T-helper 9 cell (primary cell): ENCODE measurements at places on chromosomes 16 and 17.

DNA sequence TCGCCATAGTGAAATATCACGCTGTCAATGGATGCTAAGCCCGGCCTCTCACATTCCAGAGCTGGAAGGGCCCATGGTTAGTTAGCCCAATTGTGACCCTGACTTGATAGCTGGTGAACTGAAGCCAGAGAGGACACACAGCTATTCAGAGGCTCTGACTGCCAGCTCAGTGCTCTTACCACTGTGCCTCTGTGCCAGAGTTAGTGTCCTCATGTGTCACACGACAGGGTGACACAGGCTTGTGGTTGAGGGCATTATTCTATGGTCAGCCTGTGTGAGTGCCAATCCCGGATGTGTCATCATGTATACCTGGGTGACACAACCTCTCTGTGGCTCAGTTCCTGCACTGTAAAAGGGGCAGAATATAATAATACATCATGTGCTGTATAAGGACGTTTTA lies 2.5 kb upstream of the MT1X start:
- DNase-seq = no peak

- no peak for DNase-seq
Measured at GRCh38 chr17:50890675-50891516, 24.7 kb upstream of the TOB1 start.

DNA sequence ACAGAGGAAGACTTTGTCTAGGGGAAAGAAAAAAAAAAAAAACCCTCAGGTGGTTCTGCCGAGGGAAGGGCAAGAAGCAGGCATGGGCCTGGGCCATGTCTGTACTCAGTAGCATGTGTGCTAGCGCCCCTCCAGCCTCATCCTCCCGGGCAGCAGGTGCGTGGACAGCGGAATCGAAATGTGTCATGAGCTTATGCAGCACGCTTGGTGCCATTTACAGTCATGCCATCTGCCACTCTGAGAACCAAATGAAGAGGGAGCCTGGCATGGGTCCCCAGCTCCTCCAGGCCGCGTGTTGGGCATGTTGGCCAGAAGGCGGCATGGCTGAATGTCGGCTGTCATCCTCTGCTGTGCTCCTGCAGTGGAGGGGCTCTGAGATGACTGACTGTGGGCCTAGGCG lies 31.4 kb downstream of the CRAMP1 start:
- DNase-seq = no peak

GRCh38 chr17:55492781-55493341 lies 18.4 kb downstream of the SMIM36 start:
- no peak for DNase-seq

DNA sequence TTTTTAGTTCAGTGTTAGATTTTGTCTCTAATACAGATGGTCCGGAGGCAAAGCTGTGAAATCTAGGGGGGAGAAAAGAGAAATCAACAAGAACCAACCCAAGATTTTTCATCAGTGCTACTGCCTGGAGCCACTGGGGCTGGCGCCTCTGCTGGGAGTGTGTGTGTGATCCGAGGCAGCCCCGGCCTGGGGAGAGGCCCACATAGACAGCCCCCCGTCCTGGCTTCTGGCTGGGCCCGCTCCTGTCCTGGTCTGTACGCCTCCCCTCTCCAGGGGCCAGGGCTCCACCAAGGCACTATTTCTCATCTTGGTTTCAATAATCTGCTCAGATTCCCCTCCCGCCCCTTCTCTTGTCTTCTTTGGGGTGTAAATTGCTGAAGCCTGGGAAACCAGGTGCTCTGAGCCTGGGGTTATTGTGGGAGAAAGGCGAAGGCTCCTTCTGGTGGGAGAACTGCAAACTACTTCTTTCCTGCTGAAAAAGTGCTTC lies 7.8 kb downstream of the BAHCC1 start:
- DNase-seq = no peak

GRCh38 chr16:11618107-11618717 lies 31.5 kb upstream of the LITAF start:
- no peak for DNase-seq

DNA sequence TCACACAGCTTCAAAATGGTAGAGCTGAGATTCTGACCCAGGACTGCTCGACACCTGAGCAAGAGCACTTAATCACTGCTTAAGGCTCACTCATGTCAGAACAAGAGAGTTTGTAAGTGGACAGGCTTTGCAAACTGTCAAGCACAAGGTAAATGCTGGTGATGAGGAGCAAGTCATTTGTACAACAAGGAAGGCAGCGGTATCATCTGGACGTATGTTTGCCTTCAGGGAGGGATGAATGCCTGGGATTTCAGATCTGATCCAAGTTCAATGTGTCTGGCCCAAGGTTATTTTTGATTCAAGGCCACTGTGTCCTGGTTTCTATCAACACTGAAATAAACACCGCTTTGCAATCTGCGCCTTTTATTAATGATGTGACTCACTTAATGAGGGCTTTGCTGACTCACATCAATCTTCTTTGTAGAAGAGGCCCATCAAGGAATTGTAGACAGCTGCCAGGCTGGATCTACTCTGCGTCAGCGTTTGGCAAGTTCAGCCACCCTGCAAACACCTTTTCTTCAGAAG lies 174.4 kb upstream of the HS3ST3A1 start:
- no peak for DNase-seq

GRCh38 chr16:2246301-2246885 lies 5.0 kb downstream of the ECI1 start:
- DNase-seq = no peak

DNA sequence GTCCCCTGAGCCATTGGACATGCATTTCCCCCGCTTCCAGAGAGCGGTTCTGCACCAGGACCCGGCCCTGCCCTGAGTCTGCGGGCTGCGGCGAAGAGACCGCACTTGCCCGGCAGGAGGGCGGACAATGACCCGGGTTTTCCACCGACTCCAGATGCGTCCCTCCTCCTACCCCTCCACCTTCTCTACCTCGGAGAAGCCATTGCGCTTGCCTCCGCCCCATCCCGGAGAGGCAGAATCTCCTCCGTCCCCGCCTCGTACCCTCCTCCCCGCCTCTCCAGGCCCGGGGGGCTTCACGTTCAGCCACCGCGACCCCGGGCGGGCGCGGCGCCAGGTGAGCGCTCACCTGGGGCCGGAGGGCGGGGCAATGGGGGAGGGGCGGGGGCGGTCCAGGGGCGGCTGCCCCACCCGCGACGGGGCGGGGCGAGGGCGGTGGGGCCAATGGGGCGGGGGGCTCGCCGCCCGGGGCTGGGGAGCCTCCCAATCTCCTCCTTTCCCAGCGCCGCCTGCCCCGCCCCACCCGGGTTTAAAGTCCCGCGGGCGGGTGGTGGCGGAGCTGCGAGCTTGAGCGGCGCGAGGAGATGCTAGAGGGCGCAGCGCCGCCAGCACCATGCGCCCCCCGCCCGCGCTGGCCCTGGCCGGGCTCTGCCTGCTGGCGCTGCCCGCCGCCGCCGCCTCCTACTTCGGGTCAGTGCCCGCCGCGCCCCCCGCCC lies at the start of gene WNT9B:
Gene WNT9B, plus strand, starts transcription at position 555 of the 713 bp plus-strand sequence. Its CDS starts 56 bp downstream, at position 611.
- DNase-seq = peak; percentile 4

GRCh38 chr17:61219460-61219859 lies 180.2 kb upstream of the TBX2 start:
- DNase-seq = no peak

DNA sequence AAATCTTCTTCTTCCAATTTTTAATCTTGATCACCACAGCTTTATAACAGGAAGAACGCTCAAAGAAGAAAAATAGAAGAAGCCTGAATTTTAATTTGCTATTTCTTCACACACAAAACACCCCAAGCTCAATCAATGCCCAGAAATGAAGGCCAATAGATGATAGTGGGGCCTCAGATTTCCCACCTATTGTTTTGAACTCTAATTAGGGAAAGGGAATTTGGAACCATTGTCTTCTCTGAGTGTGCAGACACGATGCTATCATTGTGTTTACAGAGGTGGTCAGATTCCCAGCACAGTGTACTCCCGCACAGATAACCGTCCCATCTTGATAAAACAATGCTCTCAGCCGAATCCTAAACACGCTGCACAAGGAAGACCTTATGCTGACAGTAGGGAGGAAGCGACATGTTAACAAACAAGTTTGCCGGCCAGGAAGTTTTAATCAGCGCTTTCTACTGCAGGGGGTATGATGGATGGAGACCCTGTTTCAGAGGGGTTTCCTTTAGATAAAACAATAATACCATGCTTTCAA lies 684.7 kb downstream of the MAF start:
- DNase-seq = no peak

DNA sequence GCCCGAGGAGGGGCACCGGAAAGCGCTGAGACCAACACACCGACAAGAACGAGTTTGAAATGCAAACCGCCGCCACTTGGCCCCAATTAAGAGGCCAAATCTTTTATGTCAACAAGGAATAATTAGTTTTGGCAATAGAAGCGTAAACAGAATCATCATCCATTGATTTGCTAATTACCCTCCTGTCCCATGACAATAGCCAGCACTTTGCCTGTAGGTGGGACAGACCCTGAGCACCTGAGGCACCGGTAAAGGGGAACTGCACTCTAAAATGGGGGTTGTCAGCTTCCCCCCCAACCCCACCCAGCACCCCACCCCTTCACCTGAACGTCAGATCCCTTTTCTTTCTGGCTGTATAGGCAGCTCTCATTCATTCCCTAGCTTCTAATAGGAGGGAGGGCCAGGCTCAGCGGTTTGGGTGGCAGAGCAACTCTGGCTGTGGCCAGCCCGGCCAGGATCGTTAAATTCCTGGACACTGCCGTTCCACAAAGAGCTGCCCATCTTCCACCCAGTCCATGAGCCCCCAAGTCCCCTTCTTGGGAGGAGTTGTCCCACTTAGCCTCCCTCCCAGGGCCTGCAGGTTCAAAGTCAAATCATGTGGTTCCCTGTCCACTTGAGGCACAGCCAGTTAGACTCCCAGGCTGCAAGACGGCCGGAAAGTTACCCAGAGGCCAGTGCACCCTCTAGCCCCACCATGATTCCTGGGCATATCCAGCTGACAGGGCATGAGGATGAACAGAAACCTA lies 45.8 kb downstream of the WNT3 start:
- DNase-seq = no peak

GRCh38 chr16:1788095-1788707 lies 5.3 kb downstream of the IGFALS start:
- no peak for DNase-seq

- no peak for DNase-seq
Measured at GRCh38 chr16:81170824-81171223, 67.7 kb upstream of the BCO1 start.

DNA sequence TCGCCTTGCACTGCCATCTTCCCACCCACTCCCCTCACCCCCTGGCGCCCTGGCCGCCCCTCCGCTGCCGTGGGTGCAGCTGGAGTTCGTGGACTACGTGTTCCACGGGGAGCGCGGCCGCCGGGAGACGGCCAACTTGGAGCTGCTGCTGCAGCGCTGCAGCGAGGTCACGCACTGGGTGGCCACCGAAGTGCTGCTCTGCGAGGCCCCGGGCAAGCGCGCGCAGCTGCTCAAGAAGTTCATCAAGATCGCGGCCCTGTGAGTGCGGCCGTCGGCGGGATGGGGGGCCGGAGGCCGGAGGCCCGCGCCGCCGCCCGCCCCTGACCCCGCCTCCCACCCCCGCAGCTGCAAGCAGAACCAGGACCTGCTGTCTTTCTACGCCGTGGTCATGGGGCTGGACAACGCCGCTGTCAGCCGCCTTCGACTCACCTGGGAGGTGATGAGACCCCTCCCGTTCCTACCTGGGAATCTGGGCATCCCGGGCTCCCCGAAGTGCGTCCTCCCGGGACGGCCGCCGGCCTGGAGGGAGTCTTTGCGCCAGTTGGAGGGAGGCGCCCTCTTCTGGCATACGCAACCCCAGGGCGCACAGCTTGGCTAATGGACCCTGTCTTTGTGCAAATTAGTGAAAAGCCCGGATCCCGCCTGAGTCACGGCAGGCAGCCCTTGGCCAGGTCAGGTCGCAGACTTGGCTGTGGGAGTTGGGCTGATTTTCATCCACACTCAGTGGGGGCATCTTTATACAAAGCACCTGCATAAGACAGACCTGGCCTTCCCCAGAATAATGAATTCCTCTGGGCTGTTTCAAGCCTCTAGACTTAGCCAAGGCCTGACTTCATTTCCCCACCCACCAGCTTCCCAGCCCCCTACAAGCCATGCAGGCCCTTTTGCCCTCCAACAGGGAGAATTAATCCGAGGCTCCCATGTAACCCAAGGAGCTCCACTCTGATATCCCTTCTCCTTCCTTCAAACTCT lies 14.3 kb downstream of the RAPGEFL1 start:
- DNase-seq = peak; percentile 53

DNA sequence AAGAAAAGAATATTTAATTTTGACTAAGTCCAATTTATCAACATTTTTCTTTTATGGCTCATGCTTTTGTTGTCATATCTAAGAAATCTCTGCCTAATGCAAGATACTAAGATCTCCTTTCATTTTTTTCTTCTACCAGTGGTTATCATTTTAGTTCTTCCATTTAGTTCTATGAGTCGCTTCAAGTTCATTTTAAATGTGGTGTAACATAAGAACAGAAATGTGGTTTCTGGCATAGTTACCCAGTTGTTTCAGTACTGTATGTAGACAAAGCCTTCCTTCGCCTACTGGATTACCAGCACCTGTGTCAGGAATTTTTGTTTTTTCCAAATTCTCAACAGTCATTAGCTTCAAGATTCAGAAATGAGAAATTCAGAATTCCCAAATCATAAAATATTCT lies 175.7 kb downstream of the PARN start:
- DNase-seq = no peak

DNA sequence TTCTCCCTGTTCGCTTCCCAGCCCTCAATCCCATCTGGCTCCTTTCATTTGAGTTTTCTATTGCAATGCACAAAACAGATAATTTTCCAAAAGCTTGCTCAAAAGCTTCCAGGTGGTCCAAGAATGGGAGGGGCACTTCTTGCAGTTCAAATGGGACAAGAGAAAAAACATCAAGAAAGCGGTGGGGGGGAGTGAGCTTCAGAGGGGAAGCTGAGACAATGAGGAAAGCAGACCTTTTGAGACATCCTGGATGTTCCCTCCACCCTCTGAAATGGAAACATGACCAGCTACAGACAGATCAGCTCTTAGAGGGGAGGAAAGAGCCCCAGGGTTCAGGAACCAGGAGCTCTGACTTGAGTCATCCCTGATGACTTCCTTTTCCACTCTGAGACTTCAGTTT lies 368.2 kb downstream of the SLC39A11 start:
- DNase-seq = no peak

DNA sequence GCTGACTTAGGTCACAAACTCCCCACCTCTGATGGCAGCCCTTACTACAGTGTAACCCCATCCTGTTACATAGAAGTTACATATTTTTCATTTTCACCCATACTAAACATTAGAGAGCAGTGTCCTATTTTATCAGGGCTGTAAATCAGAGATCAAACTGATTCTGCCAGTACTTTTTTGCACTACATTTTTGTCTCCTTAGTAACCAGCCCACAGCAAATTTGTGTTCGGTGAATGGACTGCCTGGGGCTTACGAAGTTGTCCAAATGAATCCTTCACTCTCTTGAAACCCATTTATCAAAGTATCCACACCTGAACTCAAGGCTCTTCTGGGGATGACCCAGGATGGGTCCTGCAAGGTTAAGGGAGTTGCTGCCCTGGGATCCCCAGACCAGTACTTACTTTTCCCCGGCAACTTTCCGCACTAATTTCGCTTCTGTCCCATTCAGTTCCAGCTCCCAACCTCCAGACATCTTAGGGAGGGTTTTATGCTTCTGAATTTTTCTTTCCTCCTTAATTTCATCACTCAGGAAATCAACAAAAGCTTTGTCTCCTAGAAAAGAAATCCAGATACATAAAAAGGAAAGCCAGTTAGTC lies 1.1 kb downstream of the C1QBP start:
- DNase-seq = no peak
